ENCODE measurements at places on chromosomes 5 and 9.
A peak's percentile ranks its signal among the peaks of the same experiment; 100 is the strongest.

- no peak for DNase-seq
Measured at GRCh38 chr9:78676623-78677022, 379.7 kb downstream of the PSAT1 start.

DNA sequence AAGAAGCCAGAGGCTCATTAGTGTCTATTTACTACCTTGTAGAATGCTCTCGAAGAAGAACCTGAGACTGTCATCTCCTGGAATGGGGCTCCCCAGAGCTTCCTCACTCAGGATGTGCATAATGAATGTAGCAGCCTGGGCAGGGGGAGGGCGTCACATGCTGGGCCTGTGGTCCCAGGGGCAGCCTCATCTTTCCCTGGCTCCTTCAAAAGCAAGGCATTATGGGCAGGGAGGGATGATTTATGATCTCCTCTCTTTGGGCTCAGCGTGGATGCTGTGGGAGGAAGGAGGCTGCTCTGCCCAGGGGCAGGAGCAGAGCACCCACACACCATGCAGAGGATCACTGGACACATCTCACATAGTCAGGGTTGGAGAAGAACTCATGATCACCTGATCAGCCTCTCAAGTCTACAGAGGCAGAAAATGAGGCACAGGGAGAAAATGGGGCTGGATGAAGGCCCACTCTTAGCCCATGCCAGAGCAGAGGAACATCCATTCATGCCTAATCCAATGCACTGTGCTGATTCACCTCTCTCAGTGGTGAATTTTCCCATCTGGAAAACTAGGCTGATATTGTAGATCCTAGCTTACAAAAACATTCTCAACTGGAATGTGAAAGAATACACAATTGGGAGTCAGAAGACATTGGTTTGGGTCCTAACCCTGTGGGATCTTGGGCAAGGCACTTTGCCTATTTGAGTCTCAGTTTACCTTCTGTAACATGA lies 173.7 kb downstream of the CARTPT start:
- DNase-seq, result no peak

DNA sequence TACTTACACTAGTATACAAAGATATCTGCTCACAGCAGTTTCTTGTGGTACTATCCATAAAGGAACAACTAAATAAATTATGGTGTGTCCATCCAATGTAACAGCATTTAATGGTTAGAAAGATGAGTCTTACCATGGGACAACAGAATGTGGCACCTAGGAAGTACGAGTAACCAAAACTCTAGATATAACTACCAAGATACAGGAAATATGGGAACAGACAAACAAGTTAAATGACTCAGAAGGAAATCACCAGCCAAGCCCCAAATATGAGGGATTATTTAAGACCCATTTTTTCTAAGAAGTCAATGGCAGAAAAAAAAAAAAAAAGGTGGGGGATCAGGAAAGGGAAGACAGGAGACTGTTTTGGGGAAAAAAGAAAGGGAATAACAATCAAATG lies 294.8 kb downstream of the PRELID2 start:
- DNase-seq, result no peak

DNA sequence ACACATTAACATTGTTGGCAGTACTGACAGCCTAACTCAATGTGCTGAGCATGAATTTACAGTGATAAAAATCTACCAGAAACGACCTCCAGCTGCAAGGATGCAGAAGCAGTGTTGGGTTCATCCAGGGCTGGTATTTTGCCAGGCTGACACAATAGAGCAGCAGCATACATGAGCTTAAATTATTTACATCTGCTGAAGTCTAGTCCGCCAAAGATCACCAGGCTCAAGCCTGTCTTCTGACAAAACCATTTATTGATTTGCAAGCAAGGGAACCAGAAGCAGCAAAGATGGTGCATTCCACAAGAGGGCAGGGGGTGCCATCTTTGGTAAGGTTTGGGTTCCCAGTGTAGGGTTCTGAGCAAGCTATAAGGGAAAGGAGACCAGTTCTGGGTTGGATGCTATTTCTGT lies 8.7 kb upstream of the C5orf34 start:
- no peak for DNase-seq

GRCh38 chr5:145062280-145063062 lies 772.7 kb downstream of the PRELID2 start:
- DNase-seq, result peak; percentile 23

DNA sequence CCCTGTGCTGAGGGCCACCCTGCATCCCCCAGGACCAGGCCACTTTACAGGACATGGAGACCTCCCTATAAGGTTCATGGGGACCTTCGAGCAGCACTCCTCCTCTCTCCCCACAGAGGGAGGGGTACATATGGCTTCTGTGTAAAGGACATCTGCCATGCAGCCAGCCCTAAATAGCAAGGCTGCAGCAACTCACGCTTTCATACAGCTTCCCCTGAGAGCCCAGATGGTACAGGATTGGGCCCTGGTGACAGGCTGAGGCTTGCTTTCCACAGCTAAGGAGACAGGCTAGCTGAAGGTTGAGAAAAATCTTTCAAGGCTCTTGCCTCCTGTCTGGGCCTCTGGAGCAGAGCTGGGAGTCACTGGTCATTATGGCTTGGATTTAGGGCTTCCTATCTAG lies 147.0 kb upstream of the ZNF366 start:
- no peak for DNase-seq

GRCh38 chr5:58927181-58927580 lies 344.3 kb downstream of the RAB3C start:
- no peak for DNase-seq

DNA sequence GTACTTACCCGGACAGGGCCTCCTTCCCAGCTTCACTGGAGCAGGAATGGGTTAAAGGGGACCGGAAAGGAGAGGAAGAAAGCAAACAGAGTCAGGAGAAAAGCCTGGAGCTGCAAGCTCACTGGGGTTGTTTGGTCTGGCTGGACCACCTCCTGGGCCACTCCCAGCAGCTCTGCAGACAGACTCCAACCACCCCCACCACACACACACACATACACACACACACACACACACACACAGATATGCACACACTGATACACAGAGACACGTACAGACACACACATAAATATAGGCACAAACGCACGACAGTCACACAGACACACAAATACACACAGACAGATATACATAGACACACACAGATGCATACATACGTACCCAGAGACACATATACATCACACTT lies 34.9 kb upstream of the SYNPO start:
- DNase-seq, result no peak

- no peak for DNase-seq
Measured at GRCh38 chr9:36891341-36891811, 142.7 kb downstream of the PAX5 start.

- peak; percentile 74 for DNase-seq
Measured at GRCh38 chr5:138491669-138492559, 26.6 kb downstream of the EGR1 start.

DNA sequence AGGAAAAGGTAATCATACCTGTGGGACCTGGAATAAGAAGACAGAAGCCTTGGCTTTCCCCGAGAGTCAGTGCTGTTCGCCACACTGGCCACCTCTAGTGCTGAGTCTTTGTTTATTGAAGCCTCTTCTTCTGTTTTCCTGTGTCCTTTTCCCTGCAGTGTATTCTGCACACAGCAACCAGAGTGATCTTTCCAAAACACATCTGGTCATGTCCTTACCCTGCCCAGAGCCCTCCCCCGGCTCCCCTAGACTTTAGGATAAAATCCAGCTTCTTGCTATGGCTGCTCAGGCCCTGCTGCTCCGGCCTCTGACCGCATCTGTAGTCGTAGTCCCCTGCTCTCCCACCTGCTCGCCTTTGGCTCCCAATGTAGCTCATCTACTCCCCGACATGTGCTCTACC lies 28.3 kb downstream of the GALNT10 start:
- DNase-seq, result no peak

GRCh38 chr5:8317335-8317734 lies 448.4 kb downstream of the MTRR start:
- DNase-seq, result no peak

DNA sequence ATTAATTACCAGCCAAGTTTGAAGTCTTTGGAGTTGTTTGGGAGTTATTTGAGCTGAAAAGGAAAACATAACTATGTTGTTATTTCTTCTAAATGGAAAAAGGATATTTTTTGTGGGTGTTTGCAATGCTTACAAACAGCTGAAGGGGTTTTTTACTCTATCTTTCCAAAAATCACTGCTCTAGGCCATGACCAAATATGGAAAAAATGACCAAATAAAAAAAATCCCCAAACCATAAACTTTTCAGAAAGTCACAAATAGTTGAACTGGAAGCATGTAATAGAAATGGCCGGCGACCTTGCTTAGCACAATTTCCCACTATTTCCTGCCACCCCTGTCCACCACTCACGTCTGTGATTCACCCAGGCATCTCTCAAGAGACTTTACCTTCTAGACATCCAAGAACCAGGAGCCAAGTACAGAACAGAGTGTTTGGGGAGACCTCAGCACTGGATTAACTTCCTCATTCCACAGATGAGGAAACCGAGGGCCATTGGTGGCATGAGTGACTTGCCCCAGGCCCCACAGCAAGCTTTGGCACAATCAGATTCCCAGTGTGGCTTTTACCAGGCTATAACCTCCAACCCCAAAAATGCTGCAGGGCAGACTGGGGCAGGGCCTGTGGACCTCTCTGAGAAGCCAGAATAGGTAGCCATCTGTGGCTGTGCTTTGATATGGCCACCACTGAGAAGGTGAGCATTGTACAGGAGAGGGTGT lies 84.5 kb downstream of the NRG2 start:
- DNase-seq, result no peak

GRCh38 chr5:27682600-27682999 lies 644.2 kb upstream of the CDH9 start:
- no peak for DNase-seq

DNA sequence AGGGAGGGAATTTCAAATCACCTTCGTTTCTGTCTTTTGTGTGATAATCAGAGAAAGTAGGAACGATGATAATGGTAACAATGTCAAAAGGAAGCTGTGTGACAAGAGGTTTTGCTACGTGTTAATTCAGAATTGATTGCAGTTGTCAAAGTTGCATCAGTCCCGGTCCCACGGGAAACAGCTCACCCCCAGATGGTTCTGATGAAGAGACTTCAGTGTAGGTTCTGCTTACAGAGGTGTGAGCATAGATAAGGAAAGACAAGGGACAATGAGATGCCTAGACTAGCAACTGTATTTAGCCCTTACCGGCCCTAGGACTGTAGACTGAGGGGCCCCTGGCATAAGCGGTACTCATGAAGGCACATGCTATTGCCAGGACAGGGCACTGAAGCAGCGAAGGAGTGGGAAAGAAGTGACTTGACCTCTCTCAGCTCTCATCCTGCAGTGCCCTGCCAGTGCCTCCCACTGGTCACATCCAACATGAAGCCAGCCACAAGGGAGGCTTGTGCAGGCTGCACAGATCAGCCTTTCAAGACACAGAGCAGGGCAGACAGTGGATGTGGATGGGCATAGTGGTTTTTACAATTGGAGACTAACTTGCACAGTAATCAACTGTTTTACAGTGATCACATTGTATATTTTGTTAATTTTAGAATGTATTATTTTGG lies 21.1 kb downstream of the PDE8B start:
- no peak for DNase-seq

GRCh38 chr9:70127036-70127435 lies 83.4 kb downstream of the MAMDC2 start:
- DNase-seq, result no peak

- no peak for DNase-seq
Measured at GRCh38 chr5:64595031-64595855, 89.4 kb downstream of the RGS7BP start.

- no peak for DNase-seq
Measured at GRCh38 chr9:77847059-77847499, 184.5 kb downstream of the GNAQ start.

DNA sequence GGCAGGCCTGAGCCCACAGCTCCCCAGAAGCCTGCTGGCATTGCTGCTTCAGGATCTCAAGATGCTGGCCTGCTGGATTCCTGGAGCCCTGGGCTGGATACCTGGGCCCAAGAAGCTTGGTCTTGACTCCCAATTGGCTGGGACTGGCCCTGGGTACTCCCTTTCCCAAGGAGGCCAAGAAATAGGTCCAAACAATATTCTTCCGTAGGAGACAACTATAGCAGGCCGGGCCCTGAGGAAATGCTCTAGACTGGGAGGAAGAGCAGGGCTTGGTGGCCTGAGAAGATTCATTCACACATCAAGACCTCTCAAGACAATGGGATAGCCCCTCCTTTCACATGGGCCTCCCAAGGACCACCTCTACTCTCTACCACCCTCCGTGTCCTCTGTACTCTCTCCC lies 7.9 kb downstream of the CSF2 start:
- no peak for DNase-seq

DNA sequence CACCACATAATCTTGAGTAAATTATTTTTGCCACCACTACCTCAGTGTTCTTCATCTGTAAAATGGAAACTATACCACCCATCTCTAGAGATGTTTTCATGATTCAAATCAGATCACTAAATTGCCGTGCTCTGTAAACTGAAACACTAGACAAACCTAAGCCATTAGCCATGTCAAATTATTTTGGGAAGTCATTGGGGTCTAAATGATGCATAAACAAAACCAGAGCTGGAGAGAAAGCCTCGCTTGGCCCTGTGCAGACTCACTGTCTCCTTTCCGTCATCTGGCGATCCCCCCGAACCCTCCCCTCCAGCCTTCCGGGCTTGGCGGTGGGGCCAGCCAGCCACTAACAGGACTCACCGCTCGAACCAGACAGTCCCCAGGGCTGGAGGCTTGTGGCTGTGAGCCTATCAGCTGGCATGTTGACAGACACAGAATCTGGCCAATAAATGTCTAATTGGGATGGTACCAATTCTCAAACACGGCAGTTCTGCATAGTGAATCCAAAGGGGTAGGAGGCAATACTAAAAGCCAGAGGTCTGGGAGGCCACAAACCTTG lies 256.5 kb downstream of the SEC61B start:
- DNase-seq, result no peak

DNA sequence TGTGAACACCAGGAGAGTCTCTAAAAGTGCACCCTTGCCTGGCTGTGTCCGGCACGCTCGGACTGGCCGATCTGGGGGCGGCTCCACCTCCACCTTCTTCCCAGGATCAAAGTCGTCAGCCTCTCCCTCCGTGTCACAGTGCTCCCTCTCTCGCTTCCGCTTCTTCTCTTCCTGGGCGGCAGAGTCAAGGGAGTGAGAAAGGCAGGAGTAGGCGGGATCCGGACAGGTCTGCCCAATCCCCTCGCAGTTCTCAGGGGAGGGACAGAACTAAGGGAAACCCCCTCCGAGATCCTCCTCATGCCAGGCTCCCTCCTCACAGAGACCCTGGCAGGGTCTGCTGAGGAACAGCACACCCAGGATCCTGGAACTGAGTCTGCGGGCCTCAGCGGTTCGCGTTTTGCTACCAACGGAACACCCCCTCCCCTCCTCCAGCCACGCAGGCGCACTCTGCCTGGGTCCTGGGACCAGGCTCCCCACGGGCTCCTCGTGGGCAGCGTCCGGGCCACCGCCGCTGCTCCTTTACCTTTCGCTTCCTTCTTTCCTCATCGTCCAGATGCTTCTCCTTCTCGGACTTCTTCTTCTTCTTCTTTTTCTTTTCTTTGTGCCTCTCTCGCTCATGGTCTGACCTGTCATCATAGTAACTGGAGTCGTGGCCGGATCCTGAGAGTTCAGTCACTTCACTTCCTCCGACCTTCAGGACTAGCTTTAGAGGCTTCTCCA lies 1.3 kb downstream of the BRD9 start:
- DNase-seq, result no peak

DNA sequence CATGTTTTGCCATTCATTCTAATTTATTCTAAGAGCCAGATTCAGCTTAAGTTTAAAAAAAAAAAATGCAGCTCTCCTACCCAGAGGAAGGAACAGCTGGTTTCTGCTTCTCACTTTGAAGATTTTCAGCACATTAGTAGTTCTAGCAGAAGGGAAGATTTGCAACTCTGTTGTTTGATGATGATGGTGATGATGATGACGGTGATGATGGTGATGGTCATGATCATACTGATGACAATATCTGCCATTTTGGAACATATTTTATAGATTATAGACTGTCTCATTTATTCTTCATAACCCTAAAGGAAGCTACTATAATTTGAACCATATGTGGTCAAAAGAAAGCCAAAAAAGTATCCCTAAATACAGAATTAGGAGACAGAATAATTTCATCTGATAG lies 7.9 kb upstream of the MED10 start:
- DNase-seq, result no peak

Measured in AG04450 (cell line).